Activated naive CD8-positive, alpha-beta T cell treated with anti-CD3 and anti-CD28 coated beads, Interleukin-2, amount 50 U/mL, for 24 hours (primary cell): ENCODE measurements at places on chromosomes 5 and 9.
A peak's percentile ranks its signal among the peaks of the same experiment; 100 is the strongest.

DNA sequence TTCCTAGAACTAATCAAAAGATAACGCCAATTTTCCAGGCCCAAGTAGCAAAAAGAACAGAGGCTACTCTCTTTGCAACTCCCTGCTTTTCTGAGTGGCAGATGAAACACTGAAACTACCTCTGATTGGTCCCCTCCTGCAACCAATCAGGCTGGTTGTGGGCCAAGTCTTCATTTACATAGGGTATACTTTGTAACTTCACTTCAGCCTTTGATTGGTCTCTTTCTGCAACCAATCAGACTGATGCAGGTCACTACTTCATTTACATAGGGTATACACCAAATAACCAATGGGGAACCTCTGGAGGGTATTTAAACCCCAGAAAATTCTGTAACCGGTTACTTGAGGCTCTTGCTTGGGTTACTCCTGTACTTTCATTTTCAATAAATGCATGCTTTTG is 289.6 kb downstream of the MED10 start:
- no peak for DNase-seq

DNA sequence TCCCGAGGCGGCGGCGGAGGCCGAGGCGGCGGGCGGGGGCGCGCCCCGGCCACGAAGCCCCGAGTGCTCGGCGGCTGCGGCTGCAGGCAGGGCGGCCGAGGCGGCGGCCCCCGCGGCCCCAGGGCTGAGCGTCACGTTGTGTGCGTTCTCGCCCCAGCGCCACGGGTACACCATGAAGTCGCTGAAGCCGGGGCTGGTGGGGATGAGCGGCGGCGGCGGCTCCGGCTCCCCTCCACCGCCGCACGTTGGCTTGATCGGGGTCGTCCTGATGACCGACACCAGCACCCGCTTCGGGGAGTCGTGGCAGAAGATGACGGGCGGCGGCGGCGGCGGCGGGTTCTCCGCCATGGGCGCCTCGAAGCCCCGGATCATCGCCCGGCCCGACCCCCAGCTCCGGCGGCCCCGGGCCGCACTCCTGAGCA is 498 bp downstream of the ZNF367 start:
- no peak for DNase-seq

GRCh38 chr9:16484180-16484579 is 386.3 kb downstream of the BNC2 start:
- DNase-seq = no peak

DNA sequence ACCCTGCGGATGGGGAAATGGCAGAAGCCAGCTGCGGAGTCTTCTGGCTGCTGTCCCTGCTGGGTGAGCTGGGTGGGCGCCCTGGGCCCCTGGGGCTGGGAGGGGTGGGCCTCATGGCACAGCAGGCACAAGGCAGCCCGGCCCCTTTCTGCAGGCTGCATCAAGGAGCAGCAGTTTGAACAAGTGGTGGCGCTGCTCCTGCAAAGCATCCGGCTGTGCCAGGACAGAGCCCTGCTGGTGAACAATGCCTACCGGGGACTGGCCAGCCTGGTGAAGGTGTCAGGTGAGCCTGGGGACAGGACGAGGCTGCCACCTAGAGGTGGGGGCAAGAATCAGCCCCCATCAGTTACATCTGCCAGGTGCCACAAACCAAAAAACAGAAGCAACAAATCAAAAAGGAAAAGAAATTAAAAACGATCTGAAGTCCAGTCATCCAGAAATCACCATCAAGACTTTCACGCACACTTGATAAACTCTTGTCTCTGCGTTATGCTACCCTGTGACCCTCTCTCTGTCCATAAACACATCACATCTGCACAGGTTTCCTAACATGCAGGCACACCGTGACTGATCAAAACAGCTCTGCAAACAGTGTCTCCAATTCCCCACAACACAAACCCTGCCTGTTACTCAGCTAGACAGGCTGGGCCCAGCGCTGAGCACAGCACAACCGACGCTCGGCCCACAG is 13.9 kb downstream of the REXO4 start:
- DNase-seq = peak; percentile 62

GRCh38 chr9:120307599-120307998 is 272.4 kb downstream of the CDK5RAP2 start:
- no peak for DNase-seq
